ENCODE measurements at places on chromosomes 11 and 22.

DNA sequence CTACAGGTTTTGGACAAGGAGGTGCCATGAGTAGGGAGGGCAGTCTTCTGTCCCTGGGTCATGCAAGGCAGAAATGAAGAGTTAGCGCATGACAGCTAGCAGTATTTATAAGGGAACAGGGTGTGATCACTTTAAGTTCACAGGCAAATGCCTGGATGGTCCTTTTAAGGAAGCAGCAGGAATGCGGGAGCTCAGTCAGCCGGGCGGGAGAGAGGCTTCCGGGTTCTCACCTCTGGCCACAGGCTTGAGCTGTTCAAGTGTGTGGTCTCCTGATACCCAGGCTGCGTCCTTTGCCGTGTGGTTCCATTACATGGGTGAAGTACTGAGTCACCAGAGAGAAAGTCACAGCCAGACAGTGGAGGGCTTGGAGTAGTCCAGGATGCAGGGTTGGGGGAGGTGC, 105.4 kb downstream of the BCR start:
- DNase-seq = no peak

GRCh38 chr22:44686873-44687600, 15.0 kb upstream of the PRR5 start:
- no peak for DNase-seq

- DNase-seq = no peak
Measured at GRCh38 chr22:37254209-37254866, 10.3 kb upstream of the RAC2 start.

GRCh38 chr11:126135235-126136176, 72.8 kb upstream of the CDON start:
- no peak for DNase-seq

- DNase-seq = no peak
Measured at GRCh38 chr11:108926841-108927577, 262.1 kb downstream of the DDX10 start.

DNA sequence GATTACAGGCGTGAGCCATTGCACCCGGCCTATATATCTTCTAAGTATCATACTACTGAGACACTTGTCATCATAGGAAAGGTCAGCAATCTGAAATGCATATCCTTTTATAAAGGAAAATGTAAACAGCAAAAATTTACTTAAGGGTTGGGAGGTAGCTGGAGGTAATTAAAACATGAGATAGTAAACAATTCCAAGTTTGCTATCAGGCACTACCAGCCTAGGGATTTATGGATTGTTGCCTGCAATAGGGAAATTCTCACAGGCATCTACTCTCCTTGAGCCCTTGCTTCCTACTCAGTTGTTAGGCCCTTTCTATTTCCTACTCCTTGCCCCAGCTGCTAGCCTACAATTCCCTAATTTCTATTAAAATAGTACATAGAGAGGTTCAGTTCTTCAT, 16.1 kb downstream of the PGR start:
- DNase-seq = no peak

DNA sequence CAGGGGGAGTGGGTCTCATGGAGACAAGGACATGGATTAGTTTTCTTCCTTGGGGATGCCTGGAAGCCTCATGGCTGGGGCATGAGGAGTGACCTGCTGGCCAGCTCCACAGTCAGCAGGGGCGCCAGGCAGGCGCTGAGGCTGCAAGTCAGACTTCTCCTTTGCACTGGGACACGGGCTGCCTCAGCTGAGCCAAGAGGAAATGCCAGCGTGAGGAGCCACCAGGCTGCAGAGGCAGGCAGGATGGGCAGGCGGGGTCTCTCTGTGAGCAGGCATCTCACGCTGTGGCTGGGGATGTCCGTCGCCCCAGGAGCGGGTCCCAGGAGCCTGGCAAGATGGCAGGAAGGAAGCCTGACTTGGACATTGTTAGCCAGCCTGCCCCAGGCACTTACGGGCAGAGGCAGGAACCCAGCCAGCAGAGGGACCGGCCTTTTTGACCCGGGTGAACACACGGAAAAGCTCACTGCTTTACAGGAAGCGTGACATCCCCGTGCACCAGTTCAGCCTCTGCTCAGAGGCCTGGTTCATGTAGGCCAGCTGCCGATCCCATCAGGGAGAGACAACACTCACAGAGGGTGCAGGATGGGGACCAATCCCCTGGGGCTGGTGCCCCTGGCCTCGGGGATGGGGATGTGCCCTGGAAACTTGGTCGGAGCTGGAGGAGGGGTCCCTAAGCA, 10.2 kb downstream of the GNB1L start:
- no peak for DNase-seq

GRCh38 chr11:58675334-58676155, 53.1 kb downstream of the CNTF start:
- DNase-seq = peak; percentile 78

DNA sequence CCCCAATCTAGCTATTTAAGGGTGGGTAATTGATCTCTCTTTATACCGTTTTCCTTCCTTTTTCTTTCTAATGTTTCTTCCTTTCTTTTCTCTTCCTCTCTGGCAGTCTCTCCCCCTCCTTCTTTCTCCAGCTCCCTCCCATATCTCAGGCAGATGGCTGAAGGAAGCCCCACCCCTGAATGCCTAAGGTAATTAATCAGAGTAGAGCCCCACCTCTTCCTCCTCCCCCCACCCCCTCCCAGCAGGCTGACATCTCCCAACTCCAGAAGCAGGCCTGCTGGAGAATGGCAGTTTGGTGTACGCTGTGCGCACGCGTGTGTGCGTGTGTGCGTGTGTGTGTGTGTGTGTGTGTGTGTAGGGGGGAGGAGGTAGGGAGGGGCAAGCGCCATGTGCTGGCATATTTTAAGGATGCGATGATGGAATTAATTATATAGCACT, 122.6 kb downstream of the APOL5 start:
- DNase-seq = peak; percentile 76

DNA sequence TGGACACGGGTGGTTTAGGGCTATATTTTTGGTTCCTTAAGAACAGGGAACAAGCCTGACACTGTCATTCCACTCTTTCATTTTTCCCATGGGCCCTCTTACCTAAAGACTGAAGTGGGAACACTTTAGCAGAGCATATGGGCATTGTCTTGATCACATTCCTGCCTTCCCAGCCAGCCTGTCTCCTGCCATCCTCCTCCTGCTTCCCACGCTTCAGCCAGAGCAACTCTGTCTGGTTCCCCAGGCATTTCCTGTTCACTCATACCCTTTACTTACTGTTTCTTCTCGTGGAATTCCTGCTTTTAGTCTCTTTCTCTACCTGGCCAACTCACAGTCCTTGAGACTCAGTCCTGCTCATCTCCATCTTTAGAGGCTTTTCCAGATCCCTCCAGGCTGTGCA, 22.8 kb downstream of the MRPL16 start:
- no peak for DNase-seq

- DNase-seq = no peak
Measured at GRCh38 chr11:11746449-11746848, 95.3 kb upstream of the USP47 start.

DNA sequence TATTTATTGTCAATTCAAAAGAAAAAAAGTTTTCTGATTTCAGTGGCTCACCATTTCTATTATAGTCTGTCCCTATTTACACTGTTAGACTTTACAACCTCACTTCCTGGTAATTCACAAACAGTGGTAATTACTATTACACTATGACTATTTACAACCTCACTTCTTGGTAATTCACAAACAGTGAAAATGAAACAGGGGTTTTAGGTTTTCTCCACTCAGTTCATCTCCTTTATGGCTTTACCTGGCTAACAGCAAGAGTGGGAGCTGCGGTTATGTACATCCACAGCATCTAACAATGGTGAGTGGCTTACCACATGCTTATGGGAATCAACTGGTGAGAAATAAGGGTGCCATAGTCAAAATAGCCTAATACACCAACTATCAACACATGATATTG, 166.4 kb downstream of the CASP12 start:
- no peak for DNase-seq

- peak; percentile 94 for DNase-seq
Measured at GRCh38 chr22:36123673-36124630, 36.6 kb downstream of the APOL3 start.

DNA sequence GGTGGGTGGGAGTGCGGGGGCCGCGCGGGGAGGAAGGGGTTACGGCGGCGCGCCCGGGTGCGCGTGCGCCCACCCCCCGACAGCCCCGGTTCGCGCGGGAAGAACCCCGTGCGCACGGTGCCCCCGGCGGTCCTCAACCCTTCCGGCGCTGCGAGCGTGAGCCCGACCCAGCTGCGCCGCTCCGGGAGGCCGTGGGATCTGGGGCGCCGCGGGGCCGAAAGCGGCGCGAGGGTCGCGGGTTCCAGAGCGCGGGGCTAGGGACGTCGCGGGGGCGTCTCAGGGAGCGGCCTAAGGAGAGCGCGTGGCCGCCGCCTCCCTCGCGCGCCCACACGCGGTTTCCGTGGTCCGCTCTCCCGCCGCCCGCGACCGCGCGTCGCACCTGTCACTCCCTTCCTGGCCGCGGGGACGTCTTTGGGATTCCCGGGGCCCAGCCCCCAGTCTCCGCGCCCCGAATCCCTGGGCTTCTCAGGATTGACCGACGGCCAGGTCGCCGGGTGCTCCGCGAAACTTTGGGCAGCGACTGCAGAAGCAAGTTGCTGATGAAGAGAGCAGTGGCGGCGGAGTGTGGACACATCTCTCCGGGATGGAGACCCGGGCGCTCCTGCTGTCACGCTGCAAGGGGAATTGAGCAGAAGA, 582 bp downstream of the SREBF2 start:
- DNase-seq = peak; percentile 74

DNA sequence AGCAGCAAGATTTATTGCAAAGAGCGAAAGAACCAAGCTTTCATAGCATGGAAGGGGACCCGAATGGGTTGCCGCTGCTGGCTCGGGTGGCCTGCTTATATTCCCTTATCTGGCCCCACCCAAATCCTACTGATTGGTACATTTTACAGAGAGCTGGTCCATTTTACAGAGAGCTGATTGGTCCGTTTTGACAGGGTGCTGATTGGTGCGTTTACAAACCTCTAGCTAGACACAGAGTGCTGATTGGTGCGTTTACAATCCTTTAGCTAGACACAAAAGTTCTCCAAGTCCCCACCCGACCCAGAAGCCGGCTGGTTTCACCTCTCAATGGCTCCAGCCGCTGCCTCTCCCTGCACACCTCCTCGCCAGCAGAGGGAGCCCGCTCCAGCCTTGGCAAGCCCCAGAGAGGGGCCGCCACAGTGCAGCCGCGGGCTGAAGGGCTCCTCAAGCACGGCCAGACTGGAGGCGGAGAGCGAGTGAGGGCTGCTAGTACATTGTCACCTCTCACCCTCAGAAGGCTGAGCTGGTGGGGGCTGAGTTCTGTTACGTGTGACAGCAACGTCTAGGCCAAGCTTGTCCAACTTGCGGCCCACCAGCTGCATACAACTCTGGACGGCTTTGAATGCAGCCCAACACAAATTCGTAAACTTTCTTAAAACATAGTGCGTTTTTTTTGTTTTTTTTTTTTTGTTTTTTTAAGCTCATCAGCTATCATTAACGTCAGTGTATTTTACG, 8.7 kb downstream of the PTH start:
- DNase-seq = no peak

DNA sequence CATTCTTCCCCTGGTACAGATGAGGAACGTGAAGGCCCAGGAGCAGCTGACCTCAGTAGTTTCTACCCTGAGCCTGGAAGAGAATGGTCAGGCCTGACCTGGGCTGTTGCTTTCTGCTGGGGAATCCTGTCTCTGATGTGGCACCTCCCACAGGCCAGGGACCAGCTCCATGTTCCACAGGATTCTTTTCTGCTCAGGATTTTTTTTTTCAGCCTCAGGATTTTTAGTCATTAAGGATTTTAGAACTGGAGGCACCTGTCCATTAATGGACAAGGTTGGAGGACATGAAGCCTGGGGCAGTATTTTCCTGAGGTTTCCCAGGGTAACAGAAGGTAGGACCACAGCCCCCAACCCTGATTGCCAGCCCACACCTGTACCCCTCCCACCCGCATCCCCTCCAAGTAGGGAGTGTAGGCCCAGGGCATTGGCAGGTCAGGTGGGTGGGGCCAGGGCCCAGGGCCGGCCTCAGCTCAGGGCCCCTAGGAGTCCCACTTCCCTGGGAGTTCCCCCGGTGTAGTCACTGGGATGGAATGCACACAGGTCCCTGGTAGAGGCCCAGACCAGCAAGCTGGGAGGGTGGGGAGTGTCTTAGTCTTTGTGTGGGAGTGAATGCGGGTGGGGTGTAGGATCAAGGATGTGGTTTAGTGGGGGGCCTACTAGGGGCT, 16.1 kb downstream of the BIK start:
- DNase-seq = no peak

DNA sequence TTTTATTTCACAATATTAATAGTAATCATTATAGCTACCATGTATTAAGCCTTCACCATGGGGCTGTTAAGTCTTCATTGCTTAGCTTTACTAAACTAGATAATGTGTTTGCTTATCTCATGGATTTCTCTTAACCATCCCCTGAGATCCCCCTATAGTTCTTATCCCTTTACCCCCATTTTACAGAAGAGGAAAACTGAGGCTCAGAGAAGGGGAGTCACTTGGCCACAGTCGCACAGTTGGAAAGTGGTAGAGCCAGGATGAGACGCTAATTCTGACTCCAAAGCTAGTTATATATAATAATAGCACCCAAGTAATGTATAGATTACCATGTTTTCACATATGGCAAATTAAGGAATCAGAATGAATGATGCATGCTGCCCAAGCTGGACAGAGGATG, 9.7 kb upstream of the TFIP11 start:
- no peak for DNase-seq

- no peak for DNase-seq
Measured at GRCh38 chr11:46682773-46683752, 17.4 kb downstream of the ARHGAP1 start.

DNA sequence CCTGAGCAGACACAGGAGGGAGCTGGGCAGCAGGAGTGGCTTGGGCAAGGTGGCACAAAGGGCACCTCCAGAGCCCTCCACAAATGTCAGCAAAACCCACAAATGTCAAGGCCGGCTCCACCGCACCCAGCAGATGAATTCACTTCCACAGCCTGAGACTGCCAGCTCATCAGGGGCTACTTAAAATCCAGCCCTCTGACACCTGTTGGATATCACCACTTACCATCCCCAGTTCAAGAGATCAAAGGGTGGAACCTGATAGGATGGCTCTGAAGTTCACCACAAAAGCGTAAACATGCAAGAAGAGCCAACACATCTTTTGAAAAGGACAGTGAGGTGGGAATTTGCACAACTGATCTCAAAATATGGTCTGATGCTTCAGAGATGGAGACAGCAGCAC, 168.6 kb upstream of the GRK3 start:
- DNase-seq = no peak

- DNase-seq = no peak
Measured at GRCh38 chr11:64230985-64231365, 627 bp downstream of the DNAJC4 start.

- DNase-seq = no peak
Measured at GRCh38 chr22:46125816-46126765, 24.2 kb upstream of the PPARA start.

- DNase-seq = peak; percentile 60
Measured at GRCh38 chr11:6625156-6625831, 6.1 kb upstream of the TPP1 start.
